NCI-H460 (cell line): ENCODE measurements at places on chromosomes 3 and 15.

DNA sequence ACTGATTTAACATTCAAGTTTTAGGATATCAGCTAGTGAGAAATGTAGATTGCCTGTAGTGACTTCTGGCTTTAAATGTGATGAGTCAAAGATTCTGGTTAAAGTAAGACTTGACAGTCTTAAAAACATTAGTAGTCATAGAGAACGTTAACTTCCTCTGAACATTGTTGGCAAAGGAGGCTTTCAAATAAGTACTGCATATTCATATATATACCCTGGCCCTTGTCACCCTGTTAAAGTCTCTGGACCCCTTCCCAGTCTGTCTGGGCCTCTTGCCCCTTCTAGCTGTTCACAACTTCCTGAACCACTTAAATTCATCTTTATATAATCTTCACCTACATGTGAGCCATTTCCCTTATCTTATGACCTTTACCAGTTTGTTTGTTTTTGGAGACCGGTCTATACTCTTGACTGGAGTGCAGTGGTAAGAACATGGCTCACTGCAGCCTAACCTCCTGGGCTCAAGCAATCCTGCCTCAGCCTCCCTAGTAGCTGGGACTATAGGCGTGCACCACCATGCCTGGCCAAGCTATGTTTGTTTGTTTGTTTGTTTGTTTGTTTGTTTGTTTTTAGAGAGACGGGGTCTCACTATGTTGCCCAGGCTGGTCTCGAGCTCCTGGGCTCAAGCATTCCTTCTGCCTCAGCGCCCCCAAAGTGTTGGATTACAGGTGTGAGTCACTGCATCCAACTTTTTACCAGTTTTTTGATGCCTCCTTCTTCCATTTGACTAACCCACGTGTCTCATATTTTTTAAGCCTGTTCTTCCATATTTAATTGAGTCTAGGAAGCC is 64.4 kb upstream of the CRTC3 start:
- no peak for DNase-seq

DNA sequence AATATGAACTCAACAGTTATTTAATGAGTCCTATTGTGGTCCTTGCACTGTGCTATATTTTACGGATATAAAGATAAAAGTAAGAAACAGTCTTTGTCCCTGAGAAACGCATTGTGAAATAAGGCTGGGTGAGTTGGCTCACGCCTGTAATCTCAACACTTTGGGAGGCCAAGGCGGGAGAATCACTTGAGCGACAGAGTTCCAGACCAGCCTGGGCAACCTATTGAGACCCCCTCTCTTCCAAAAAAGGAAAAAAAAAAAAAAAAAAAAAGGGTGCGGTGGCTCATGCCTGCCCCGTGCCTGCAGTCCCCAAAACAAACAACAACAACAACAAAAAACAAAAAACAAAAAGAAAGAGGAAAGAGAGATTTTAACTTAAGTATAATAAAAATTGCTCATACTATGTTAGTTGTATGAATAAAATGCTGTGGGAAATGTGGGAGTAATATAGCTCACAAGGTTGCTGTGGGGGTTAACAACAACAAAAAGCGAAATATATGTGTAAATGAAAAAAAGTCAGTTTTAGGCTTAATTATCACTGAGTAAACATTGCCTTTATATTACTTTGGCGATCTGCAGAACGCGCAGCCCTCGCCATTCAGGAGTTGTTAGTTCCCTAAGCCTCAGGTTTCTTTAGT is 461 bp upstream of the FNDC3B start:
- DNase-seq = no peak

DNA sequence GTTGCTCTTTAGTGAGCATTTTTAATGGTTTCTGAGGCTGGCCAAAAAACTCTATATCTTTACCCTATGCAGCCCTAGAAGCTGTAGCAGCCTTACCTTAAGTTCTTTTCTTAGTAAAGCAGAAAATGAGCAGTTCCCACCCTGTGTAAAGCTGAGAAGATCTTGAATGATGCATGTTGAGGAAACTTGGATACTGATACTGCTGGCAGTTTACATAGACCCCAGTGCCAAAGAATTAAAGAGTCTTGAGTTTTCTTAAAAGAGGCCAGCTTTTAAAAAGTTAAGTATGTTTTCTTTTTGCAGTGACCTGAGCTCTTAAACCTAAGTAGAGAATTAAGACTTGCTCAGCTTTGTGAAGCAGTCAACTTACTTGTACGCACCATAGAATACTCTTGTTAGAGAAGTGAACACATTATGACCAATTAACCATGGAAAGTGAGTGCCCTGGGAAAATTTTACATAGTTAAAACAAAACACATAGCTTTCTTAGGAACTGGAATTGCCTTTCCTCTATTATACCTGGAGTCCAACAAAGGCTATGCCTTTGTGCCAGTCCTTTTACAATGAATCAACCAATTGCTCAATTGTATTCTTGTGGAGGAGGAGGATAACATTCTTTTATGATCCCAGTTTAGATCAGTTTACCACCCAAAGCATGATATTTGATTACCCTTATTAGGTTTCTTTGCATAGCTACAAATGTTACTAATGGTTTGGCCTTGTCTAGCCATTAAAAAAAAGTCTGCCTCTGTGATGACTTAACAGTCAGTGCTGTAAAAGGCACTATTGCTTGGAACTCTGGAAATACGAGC is 28.4 kb downstream of the PLS1 start:
- DNase-seq = no peak

DNA sequence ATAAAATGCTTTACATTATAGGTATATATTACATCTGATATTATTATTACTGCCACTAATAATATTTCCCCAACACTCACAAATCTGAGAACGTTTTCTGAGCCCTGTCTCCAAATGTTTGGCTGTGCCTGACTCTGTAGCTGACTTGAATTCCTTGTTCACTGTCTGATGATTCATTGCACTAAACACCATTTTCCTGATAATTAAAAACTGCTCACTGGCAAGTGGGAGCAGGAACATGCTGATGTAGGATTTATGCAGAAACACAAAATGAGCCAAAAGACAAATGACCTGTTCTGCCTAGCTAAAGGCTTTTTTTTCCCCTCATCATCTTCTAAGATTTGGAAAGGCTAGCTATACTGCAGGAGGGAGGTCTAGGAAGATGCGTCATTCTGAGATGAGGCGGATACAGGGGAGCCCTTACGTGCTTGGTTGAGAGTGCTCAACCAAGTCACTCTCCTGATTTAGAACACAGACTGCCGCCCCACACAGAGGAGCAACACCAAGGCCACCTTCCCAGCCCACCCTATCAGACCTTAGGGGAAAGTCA is 380.7 kb downstream of the EPHB1 start:
- no peak for DNase-seq

GRCh38 chr3:191329654-191330529 is at the start of gene UTS2B:
UTS2B (minus strand) TSS chr3:191330526; CDS start chr3:191282189, 48,337 bp downstream.
- DNase-seq = no peak

GRCh38 chr3:159600291-159600690 is 388.3 kb upstream of the IL12A start:
- DNase-seq = no peak

DNA sequence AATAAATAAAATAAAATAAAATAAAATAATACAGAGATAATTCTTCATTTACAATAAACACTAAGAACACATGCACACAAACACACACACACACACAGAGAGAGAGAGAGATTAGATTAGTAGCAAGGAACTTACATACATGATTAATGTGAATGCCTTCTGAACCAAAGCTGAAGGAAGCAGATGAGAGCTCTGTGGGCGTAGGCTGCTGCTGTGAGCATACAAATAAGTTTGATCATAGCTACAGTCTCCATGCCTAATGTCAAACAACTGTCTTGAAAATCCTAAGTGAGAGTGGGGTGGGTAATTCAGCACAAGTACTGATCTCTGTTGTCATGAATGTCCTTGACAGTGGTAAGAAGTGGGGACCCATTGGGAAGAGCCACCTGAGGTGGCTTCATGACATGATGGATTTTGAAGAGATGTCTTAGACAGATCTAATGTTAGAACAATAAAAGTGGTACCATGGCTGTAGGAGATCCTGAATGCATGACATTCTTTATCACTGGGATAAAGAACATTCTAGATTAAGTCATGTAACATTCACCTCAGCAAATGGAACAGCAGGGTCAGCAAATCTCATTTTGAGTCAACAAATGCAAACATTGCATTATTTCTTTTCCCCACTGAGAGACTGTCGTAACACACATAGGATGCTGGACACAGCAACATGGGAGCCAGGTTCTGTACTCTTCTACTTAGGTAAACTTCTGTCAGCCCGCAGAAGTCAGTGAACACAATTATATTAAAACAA is 46.2 kb downstream of the CHL1 start:
- no peak for DNase-seq

DNA sequence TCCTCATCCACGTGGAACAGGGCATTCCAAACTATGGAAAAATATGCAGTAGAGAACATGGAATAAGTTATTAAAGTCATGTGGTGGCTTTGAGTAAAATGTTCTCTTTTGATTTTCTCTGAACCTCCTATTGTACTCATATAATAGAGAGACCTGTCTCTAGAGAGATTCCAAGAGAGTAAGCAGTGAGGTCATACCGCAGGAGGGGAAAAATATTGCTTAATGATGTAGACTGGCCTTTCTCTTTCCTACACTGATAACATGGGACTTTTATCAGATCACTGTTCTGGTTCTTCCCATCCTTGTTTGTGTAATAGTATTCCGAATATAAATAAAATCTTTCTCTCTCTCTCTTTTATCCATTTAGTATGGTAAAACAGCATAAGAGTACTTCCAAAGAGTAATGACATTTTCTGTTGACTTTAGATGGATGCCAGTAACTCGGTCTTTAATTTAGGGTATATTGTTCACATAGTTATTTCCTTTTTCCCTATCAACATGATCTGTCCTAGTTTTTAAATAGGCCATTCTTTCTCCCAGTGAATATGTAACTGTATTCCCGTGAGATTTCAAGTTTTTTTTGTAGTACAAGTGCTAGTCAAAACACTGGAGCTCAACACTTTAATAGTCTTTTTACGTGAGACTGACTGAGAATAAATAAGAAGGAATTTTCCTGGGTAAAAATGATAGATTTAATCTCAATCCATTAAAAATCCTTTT is 814.0 kb upstream of the LMCD1 start:
- no peak for DNase-seq

DNA sequence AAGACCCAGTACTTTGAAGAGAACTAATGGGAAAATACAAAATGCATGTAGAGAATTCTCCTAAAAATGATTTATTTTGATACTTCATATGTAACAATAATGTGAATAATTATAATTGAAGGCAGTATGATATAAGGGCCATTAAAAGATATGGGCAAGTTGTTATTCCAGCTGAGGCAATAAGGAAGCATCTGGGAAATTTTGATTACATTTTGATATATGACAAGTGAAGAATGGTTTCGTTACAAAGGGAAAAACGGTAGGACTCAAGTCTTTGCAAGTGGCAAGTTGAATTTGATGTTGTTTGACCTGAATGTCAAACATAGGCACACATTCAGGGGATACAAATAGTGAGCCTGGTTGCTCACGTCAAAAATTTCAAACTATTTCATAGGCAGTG is 137.9 kb upstream of the TP63 start:
- DNase-seq = no peak

GRCh38 chr15:65837301-65838294 is 31.7 kb upstream of the RAB11A start:
- no peak for DNase-seq

- no peak for DNase-seq
Measured at GRCh38 chr15:91122296-91122695, 22.2 kb downstream of the SV2B start.

- DNase-seq = no peak
Measured at GRCh38 chr3:19931767-19932188, 2.2 kb downstream of the EFHB start.

- DNase-seq = no peak
Measured at GRCh38 chr15:41512940-41513505, 604 bp downstream of the LTK start.

DNA sequence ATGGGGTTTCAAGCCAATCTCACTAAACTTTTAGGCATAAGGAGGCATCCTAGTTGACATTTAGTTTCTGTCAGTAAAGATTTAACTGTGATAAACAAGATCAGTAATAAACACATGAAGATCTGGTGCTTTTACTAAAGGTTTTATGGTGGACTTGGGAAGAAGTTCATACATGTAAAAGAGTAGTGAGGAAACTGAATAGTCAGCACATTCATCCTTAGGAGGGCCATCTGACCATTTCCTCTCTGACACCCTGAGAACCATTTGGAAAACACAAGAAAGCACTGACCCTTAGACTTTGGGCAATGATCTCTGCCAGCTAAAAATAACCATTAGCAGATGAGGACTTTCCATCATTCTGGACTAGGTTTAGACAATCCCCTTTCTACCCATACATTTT is 1040.9 kb downstream of the AGBL1 start:
- DNase-seq = no peak

GRCh38 chr3:172622916-172623700 is 87.8 kb downstream of the NCEH1 start:
- peak; percentile 28 for DNase-seq

DNA sequence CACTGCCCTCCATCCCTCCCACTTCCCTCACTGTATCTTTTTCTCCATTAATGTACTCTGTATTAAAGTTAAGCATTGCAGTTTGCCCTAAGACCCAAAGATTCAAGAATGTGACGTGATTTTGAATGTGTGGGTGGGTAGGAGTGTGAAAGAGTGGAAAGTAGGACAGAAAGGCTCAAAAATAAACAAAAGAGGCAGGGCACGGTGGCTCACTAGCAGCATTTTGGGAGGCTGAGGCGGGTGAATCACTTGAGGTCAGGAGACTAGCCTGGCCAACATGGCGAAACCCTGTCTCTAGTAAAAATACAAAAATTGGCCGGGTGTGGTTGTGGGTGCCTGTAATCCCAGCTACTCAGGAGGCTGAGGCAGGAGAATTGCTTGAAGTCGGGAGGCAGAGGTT is 18.4 kb downstream of the TFRC start:
- DNase-seq = no peak

DNA sequence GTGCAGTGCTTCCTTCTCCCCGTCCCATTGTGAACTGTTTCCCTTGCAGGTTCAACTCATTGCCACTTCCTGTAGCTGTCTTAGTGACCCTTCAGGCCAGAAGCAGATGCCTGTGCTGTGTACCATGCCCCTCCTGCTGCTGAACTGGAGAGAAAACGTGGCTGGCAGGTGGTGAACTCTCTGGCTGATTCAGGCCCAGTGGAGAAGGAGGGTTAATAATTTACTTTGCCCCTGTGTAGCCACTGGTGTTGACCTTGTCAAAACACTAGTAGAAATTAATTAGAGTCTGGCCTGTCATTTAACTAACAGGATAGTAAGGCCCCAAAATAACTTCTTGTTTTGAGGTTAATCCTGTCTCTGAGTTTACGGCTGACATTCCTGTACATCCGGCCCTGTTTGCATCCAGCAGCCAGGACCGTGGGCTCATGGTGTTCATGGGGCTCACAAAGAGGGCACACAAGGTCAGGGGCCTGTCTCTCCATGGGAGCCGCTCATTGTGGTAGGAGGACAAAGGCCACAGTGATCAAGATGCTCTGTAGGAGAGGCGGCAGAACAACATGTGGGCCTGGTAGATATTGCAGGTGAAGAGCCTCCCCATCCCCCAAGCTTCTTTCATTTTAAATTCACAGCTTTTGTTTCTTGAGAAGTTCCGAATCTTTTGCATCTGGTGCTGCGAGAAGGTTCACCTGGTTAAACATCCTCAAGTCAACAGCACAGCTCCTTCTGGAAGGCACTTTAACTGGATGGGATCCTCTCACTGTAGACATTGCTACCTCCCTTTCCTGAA is 101.6 kb downstream of the CGNL1 start:
- DNase-seq = no peak

- DNase-seq = no peak
Measured at GRCh38 chr15:39157882-39158281, 423.0 kb upstream of the THBS1 start.
